ENCODE measurements at places on chromosomes 7 and 10. TPM values are rescaled to one million over a fixed set of nuclear protein-coding genes. Genes with fewer than 3 reads are reported as not detected.

DNA sequence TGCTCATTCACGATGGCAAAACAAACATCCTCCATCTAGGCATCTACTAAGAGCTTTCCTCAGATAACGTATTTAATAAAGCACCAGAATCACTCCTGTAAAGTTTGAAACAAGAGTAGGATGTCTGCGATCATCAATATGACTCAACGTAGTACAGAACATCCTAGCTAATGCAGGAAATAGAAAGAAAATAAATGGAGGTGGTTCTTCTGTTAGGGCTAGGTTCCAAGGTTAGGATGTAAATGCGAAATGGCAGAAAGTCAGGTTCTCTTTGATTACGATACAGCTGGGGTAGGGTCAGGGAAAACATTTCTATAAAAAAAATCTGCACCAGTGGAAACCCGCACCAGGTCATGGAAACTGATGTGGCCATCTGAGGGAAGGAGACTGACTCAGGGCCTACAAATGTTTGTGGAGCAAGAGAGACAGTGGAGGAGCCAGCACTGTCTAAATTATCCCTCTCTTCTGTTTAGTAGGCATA is 29.1 kb downstream of the CCDC6 start:
- H3K36me3 ChIP-seq: no peaks in the 10 kb centered on the region
- H3K27me3 ChIP-seq: no peaks in the 10 kb centered on the region
- no peak for DNase-seq
- H3K4me1 ChIP-seq: peaks cover 61% of the 10 kb centered on the region

- no peaks in the 10 kb centered on the region for H3K27me3 ChIP-seq
- H3K36me3 ChIP-seq: no peaks in the 10 kb centered on the region
- no peak for DNase-seq
- peaks cover 70% of the 10 kb centered on the region for H3K4me1 ChIP-seq
These were observed 127.6 kb downstream of the CCNY start for GRCh38 chr10:35463878-35464277.

DNA sequence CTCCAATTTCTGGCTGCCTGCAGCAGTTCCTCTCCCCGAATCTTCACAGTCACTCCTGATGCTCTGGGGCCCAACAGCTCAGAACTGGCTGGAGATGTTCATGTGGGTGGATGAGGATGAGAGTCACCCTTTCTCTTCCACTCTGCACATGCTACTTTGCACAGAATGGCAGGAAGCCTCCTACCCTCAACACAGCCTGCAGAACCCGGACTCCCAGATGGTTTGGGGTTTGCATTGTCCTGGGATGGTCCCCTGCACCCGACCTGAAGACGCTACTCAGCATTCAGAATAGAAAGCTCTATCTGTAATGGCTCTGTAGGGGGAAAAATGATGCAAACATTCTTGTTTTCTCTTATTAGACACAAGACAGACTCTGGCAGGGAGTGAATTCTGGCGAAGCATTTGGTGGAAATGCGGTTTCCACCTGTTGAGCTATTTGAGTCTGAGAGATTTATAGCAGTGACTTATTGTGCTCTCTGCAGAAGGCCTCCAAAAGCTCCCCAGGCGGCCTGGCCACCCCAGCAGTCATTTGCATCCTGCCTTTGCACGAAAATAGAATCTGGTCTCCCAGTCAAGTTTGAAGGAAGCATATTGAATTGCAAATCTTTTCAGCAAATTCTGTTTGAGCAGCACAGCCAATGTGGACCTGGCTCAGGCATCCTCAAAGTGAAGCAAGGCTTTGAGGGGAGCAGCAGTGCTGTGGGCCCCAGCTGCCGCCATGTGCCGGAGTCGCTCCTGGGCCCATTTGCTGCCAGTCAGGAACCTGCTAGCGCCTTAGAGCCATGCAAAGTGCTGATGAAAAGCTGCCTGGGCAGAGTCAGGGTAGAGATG is 309.3 kb downstream of the TCERG1L start:
- no peaks in the 10 kb centered on the region for H3K4me1 ChIP-seq
- no peak overlapping the region for H3K27ac ChIP-seq
- no peak for DNase-seq
- no peaks in the 10 kb centered on the region for H3K27me3 ChIP-seq
- no peak overlapping the region for H3K4me3 ChIP-seq
- H3K36me3 ChIP-seq: no peaks in the 10 kb centered on the region

GRCh38 chr10:42753507-42754154 is 29.0 kb upstream of the BMS1 start:
- no peaks in the 10 kb centered on the region for H3K36me3 ChIP-seq
- H3K4me1 ChIP-seq: peaks cover 33% of the 10 kb centered on the region
- peak overlapping the region; percentile 58 for H3K27ac ChIP-seq
- no peak for DNase-seq
- H3K4me3 ChIP-seq: peak overlapping the region; percentile 65

GRCh38 chr7:40499718-40500117 is 364.9 kb downstream of the SUGCT start:
- no peaks in the 10 kb centered on the region for H3K36me3 ChIP-seq
- no peaks in the 10 kb centered on the region for H3K27me3 ChIP-seq
- no peak for DNase-seq
- no peaks in the 10 kb centered on the region for H3K4me1 ChIP-seq
- no peak overlapping the region for H3K27ac ChIP-seq
- H3K4me3 ChIP-seq: no peak overlapping the region

DNA sequence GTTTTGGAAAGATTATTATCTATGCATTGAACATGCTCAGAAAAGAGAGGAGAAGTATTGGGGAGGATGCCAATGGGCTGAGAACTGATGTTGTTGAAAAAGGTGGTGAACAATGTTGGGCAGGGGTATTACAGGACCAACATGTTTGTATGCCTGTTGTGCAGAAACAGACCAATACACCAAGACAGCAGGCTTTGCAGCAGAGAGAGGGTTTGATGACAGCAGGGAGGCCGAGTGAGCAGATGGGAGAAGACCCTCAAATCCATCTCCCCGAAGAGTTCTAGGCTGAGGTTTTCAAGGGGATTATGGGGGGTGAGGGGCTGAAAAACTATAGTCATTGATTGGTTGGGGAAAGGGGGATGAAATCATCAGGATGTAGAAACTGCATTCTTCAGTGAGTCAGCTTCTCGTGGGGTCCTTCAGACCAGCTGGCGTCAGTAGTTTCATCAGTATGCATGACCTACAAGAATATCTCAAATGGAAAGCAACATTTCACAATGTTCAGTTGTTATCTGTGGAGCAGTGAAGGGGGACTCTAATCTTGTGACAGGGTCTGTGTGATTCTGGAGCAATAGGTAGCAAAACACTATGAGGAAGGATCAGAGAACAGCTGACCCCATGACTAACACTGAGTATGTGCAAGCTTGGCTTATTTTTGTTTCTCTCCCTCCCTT is 167.8 kb downstream of the BAMBI start:
- no peaks in the 10 kb centered on the region for H3K36me3 ChIP-seq
- no peak for DNase-seq

DNA sequence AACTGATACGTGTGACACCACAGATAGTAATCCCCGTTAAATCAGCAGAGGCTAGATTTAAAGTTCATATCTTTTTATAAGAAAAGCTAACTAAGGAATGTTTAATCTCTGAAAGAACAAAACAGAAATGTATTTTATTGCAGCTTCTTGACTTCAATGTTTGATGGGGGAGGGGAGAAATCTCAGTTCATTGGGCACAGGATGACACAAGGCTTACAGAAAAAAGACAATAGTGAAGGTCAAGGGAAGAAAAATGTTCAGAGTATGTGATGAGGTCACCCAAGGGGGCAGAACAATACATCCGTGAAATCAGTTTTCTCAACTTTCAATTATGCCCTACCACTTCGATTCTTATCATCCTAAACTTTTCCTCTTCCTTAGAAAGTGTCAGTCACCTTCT is 102.9 kb downstream of the ELAPOR2 start:
- H3K36me3 ChIP-seq: no peaks in the 10 kb centered on the region
- no peak overlapping the region for H3K4me3 ChIP-seq
- H3K27me3 ChIP-seq: no peaks in the 10 kb centered on the region
- no peak for DNase-seq
- H3K27ac ChIP-seq: no peak overlapping the region

GRCh38 chr10:112801748-112802147 is 148.3 kb upstream of the TCF7L2 start:
- no peak for DNase-seq
- no peaks in the 10 kb centered on the region for H3K36me3 ChIP-seq
- no peak overlapping the region for H3K4me3 ChIP-seq
- H3K27ac ChIP-seq: no peak overlapping the region
- peaks cover 8% of the 10 kb centered on the region for H3K4me1 ChIP-seq

GRCh38 chr10:52558090-52558489 is 214.5 kb downstream of the MBL2 start:
- H3K27ac ChIP-seq: no peak overlapping the region
- H3K36me3 ChIP-seq: no peaks in the 10 kb centered on the region
- no peak overlapping the region for H3K4me3 ChIP-seq

DNA sequence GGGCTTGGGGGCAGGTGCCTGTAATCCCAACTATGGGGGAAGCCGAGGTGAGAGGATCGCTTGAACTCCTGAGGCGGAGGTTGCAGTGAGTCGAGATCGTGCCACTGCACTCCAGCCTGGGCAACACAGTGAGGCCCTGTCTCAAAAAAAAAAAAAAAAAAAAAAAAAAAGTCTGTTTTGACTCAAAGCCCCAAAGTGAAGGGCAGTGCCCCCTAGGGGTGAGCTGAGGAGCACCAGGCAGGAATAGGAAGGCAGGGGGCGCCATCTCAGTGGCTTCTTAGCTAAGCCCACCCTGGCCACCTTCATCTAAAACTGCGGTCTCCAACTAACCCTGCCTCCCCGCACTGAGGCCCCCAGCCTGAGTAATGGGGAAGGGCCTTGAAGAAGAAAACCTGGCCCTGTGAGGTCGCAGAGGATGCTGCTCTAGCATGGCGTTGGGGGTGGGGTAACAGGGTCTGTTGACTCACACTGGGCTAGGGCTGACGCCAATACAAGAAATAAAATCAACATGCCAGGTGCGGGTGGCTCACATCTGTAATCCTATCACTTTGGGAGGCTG is 9.8 kb downstream of the PODXL start:
- peak; percentile 57 for DNase-seq
- peaks cover 22% of the 10 kb centered on the region for H3K4me1 ChIP-seq
- H3K27me3 ChIP-seq: no peaks in the 10 kb centered on the region
- H3K36me3 ChIP-seq: no peaks in the 10 kb centered on the region

DNA sequence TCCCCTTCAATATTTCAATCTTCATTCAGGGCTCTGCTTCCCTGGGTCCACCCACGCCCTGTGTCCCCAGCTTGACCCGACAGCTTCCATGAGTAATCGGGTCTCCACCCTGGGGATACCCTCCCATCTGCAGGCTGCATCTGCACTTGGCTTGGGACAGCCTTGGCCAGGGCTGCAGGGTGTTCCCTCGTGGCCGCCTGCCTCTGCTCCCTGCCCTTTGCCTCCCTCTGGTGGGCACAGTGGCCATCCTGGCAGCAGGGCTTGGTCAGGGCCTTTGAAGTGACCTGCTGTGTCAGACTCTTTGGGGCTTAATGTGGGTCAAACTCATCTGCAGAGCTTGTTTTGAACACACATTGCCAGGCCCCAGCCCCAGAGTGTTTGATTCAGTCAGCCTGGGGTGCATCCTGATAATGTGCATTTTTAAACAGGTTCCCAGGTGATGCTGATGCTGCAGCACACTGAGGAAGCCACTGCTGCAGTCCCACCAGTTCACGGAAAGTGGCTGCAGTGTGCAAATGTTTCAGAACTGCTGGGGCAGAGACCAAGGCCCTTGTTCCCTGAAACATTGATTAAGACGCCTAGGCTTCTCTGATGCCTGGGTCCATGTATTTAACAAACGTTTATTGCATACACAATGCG is 80.7 kb upstream of the SEC61G start:
- no peak overlapping the region for H3K27ac ChIP-seq
- H3K4me3 ChIP-seq: no peak overlapping the region
- DNase-seq: peak; percentile 76
- H3K36me3 ChIP-seq: no peaks in the 10 kb centered on the region
- H3K4me1 ChIP-seq: no peaks in the 10 kb centered on the region
- H3K27me3 ChIP-seq: no peaks in the 10 kb centered on the region

The SSC4D gene
- total RNA-seq: not detected

The FAM237B gene
- total RNA-seq: not detected

The RNF32 gene
- total RNA-seq: 0.83 TPM

All from sigmoid colon (tissue), 7 donors.